ENCODE measurements at places on chromosomes 5 and 9. TPM values are rescaled to one million over a fixed set of nuclear protein-coding genes. Genes with fewer than 3 reads are reported as not detected.

Gene RCL1
- polyA plus RNA-seq, result 11.1 TPM

DNA sequence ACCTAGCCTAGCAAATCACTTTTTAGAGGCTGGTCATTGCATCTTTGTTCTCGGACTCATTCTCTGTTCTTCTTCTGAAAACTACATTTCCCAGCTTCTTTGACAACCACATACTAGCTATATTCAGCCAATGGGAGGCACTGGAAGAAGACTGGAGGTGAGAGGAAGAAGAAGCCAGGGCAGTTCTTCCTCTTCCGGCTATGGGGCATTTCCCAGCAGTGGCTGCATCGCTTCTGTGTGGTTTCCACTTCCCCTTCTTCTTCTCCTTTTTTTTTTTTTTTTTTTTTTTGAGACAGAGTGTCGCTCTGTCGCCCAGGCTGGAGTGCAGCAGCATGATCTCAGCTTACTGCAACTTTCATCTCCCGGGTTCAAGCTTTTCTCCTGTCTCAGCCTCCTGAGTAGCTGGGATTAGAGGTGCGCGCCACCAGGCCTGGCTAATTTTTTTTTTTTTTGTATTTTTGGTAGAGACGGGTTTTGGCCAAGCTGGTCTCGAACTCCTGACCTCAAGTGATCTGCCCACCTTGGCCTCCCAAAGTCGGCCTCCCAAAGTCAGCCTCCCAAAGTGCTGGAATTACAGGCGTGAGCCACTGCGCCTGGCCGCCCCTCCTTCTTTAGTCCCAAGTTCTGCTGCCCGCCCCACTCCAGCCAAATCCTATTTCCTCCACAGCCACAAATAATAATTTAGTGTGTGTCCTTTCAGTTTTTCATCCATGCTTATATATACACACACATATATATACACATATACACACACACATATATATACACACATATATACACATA, 6.9 kb upstream of the UBAP1 start:
- no peak for DNase-seq

DNA sequence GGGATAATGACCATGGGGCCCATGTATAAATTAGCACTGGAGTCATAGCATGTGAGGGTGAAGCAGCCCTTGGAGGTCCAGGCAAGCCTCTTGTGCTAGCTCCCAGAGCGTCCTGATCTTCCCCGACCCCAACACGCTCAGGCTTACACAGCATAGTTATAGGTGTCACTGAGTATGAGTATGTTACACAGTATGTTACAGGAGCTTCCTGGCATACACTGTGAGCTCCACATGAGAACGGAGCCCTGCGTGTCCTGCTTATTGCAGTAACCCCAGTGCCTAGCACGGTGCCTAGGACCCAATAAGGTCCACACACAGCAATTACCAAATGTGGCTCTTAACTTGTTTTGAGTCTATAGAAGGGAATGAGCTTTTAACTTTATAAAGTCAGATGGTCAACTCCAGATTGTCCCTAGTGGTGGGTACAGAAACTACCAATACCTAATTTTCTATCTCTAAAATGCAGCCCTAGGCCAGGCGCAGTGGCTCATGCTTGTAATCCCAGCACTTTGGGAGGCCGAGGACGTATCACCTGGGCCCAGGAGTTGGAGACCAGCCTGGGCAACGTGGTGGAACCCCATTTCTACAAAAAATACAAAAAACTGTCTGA, 64.1 kb downstream of the PLAC8L1 start:
- DNase-seq, result no peak

Gene SAXO1
- not detected for polyA plus RNA-seq

Gene CPLANE1
- polyA plus RNA-seq, result 4.0 TPM

Gene OR4F3
- polyA plus RNA-seq, result not detected

Gene GPR150
- polyA plus RNA-seq, result 1.4 TPM

- DNase-seq, result no peak
Observed at GRCh38 chr5:150092159-150092787, 5.9 kb upstream of the CSF1R start.

Gene WHRN
- 37.3 TPM for polyA plus RNA-seq

Gene HCN1
- polyA plus RNA-seq, result 3.0 TPM

Gene HK3
- 0.17 TPM for polyA plus RNA-seq

DNA sequence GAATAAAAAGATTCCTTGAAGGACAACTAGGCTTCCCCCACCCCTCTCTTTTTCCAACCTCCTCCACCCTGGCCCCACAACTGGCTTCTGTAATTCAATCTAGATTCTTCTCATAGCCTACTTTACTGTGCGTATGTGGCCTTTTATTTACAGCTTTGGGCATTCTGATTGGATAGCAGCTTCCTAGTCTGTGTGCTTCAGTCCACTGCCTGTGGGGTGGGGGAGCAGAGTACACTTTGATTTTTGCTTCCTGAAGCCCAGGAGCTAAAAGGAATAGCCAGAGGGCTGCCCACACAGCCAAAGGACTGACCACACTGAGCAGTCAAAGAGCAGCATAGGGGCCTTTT, 30.4 kb downstream of the RUSC2 start:
- DNase-seq, result no peak

DNA sequence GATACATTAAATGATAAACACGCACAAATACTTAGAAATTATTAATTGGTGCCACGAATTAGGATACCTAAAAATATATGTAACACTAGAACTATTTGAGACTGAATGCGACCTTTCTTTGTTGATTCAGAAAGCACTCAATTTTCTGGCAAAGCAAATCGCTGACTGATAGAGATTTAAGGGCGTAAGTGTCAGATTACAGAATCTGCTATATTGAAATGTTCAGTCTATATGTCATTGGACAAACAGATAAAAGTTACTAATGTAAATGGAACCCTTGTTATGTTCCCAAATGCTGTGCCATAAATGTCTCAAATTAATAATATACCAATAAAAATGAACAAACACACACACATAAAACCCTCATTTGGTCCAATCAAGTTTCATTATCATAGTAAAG, 137.9 kb downstream of the MPDZ start:
- no peak for DNase-seq

Gene LRRC19
- polyA plus RNA-seq, result not detected

DNA sequence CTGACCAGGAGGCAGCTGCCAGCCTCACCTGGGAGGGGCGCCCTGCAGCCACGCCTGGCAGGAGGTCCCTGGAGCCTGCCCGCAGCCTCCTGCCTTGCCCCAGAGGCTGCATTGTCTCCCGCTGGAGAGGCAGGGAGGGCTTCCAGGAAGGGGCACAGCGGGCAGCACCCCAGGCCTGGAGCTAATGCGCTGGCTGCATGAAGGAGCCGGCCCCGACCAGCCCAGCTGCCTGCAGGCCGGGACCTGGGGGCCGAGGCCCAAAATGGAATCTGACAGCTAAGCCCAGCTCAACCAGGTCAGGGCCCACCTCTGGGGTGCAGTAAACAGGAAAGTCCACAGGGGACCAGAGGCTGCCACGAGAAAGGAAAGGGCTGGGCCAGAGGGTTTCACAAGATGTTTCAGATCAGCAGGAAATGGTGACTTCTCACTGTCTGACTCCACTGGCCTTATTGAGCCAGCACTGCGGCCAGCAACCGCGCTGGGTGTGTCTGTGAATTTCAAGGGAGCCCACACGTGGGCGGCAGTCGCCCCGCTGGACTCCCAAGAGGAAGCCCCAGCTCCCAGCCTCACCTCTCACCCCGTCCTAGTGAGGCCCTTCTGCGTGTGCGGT, 18.6 kb upstream of the NOTCH1 start:
- DNase-seq, result no peak

- DNase-seq, result no peak
Observed at GRCh38 chr9:93066978-93067603, 8.6 kb downstream of the SUSD3 start.

DNA sequence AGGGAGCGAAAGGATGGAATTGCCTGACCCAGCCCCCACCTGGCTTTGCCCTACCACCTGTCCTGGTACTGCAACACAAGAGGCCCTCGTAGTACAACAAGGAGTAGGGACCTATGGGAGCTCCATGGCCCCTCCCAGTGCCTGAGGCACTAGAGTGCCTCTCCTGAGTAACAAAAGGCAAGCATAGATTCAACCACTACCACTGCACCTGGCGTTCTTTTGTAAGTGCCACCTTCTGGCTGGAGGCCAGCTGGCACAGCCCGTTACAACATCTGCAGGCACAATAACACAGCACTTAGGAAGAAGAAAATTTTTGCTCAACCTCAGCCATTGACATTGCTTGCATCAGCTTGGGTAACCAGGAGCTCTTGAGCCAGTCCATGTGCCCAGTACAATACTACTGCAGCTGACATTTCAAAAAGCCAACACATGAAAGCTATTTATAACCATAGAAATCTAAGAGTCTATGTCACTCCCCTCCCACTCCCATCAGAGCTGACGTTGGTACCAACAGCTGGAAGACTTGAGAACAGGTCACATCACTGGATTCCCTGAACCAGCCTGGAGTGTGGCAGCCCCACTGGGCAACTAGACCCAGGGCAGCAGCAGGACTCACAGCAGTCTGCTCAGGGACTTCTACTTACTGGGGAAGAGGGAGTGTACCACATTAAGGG, 17.7 kb upstream of the FAM174A start:
- DNase-seq, result no peak

DNA sequence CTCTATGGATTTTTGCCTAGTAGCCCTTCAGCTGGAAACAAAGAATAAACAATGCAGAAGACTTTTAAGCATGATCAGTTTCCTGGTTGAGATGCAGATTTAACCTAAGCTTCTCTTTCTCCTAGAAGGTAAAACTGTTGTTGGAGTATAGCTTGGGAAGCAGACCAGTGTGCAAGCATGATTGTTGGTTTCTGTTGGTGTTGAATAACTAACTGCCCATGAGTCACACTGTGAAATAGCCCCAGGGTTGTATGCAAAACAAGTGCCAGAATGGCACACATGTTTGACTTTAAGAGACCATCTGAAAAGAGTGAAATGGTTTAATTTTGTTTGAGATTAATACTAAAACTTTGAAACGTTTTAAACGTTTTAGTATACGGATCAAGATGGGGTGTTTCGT, 227.1 kb downstream of the ARHGEF28 start:
- no peak for DNase-seq

Gene ADRB2
- polyA plus RNA-seq, result 0.53 TPM

Gene SNX18
- 4.9 TPM for polyA plus RNA-seq

Gene PCDHA10
- 2.1 TPM for polyA plus RNA-seq

GRCh38 chr5:138743484-138743883, 9.7 kb upstream of the CTNNA1 start:
- no peak for DNase-seq

DNA sequence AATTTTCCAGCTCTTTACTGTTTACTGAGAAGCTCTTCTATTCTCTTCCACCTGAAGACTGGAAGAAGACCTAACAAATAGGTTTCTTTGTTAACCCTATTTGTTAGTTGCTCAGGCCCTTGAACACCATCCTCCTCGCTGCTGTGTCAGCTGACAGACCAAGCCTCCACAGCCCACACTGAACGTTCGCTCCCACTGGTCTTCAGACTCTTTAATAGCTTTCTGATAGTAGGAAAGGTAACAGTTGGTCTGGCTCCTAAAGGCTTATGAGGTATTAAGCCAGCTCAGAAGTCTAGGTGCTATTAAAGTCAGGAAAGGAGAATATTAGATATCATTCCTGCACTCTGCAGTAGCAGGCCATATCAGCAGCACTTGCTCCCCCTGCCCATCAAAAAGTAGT, 23.3 kb upstream of the F2R start:
- no peak for DNase-seq

Gene OR1J2
- not detected for polyA plus RNA-seq

DNA sequence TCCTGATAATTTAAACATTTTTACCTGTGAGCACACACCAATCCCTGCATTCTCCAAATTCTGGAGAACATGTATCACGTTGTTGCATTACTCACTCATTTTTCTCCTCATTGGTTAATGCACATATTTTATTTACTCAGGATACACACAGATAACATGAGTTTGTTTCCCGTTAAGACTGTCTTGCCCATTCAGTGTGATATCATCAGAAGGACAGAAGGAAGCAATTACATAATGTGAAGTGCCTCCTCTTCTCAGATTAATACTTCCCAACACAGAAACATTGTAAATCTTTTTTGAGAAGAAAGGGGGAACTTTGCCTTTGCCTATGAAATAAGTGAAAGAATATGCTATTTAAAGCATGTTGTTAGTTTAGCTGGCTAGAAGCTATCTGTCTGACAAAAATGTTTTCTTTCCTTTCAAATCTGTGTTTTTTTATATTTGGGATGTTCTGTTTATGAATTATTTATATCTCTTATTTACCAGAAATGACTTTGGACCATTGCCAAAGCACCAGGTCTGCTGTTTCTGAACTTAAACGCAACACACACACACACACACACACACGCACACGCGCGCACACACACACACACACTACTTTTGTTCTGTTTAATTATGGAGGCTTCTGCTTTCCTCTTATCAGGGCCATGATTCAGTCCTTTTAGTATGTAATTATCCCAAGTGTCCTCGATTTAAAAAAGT, 186.5 kb downstream of the CHSY3 start:
- DNase-seq, result no peak

Gene ZNF879
- polyA plus RNA-seq, result 0.76 TPM

Measured in brain (organoid and tissue), 16 donors.